ENCODE measurements at places on chromosomes 1 and 21.
A peak's percentile ranks its signal among the peaks of the same experiment; 100 is the strongest.

- no peak for DNase-seq
Measured at GRCh38 chr1:51738681-51739080, 121.8 kb downstream of the OSBPL9 start.

DNA sequence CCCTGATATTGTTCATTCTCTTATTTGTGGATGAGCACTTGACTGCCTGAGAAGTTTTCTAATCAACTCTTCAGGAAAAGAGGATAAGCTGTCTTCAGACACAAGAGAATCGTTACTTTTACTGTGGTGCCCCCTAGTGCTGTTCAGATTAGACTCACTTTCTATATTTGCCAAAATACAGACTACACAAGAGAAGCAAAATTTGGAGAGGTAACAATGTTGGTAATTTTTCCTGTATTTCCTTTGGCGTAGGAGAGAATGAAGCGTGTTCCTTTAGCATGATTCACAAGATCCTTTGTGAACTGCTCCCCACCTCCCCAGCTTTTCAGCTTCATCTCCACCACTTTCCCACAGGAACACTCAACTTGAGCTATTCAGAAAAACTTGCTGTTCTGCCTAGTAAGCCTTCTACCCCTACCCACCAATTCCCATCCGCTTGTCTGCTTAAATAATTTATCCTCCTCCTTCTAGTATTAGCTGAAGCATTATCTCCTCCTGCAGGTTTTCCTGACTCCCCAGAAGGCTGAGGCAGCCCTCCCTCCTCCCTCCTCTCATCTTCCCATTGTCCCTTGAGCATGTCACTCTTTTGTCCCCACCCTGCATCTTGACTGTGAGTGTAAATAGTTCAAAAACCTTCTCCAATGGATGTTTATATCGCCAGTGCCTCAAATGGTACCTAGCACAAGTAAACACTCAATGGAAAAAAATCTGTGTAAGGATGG lies 4.5 kb downstream of the TNFSF4 start:
- DNase-seq = peak; percentile 77

GRCh38 chr1:211381481-211382181 lies 55.0 kb downstream of the TRAF5 start:
- DNase-seq = no peak

DNA sequence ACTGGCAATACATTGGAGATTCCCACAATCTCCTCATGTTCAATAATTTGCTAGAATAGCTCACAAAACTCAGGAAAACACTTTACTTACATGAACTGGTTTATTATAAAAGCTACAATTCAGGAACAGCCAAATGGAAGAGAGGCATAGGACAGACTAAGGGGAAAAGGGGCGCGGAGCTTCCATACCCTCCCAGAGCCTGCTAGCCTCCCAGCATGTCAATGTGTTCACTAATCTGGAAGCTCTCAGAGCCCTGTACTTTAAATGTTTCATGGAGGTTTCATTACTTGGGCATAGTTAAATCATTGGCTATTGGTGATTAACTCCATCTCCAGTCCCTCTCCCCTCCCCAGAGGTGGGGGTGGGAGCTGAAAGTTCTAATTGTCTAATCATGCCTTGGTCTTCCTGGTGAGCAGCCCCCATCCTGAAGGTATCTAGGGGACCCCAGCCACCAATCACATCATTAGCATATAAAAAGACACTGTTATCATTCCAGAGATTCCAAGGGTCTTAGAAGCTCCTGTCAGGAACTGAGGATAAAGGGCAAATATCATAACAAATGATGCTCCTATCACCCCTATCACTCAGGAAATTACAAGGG lies 10.9 kb upstream of the DMRTB1 start:
- DNase-seq = no peak

- DNase-seq = no peak
Measured at GRCh38 chr1:175579956-175580750, 163.2 kb downstream of the TNR start.

- DNase-seq = no peak
Measured at GRCh38 chr1:175090780-175091179, 23.1 kb downstream of the TNN start.

- no peak for DNase-seq
Measured at GRCh38 chr21:42567214-42567555, 53.5 kb downstream of the SLC37A1 start.

DNA sequence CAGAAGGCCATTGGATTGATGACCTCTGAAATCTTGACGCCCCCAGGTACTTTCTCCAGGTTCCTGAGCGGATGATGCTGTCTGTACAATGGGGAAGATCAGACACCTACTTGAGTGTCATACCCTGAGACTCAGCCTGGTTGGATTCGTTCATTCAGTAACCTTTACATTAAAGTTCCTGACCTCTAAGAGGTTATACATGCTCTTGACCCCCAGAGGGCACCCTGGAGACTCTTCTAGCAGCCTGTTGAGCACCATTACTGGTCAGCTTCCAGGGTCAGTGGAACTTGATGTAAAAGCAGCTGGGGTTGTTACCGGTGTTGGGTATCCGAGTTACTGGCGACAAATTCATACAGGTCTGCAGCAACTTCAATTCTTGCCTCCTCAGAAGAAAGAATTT lies 114.3 kb upstream of the ZNF678 start:
- no peak for DNase-seq

DNA sequence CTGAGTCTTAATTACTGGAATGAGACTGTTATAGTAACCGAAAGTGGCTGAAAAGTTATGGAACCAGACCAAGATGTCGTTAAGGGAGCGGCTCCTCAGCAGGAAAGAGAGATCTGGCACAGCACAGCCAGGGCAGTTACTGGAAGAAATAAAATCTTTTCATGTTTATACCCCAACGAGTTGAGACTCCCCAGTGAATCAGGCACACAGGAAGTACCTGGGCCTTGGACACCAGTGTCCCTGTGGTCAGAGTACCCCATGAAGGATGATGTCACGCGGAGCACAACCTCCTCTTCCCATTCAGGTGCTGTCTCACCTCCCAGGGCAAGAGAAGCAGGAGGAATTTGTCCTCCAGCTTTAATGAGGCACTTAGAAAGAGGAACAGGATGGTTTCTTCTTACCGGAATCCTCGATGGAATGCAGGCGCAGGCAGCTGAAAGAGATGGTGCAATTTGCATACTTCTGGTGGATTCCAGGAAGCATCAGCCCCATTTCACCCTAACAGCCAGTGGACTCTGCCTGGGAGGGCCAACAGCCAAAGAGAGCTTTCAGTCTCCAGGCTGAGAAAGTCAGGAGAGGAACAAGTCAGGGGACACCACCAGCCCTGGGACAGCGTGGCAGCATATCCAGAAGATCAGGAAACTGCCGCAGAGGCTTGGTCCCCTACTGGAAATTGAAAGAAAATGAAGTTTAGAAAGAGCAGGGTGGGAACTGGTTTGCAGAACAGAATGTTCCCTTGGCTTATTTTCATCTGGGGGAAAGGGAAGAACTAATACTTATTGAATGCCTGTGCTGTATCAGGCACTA lies 35.9 kb upstream of the CTTNBP2NL start:
- DNase-seq = no peak

- no peak for DNase-seq
Measured at GRCh38 chr1:60765204-60765603, 317.2 kb upstream of the NFIA start.

- DNase-seq = no peak
Measured at GRCh38 chr1:46558141-46558963, 6.9 kb upstream of the KNCN start.

DNA sequence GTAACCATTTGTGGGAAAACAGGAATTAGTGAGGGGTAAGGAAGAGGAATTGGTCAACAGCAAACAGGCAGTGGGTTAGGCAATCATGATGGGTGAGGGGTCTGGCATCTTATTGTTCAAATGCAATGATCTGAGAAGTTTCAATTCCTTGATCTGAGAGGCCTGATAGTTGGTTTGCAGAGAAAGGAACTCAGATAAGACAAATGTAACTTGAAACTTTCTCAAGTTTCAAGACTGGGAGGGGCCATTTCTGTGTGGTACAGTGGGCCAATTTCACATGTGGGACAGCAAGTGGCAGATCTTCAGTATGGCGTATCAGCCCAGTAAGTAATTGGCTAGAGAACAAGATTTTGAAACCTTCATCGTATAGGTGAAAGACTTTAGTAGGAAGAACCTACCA lies 102.5 kb downstream of the XPR1 start:
- no peak for DNase-seq

DNA sequence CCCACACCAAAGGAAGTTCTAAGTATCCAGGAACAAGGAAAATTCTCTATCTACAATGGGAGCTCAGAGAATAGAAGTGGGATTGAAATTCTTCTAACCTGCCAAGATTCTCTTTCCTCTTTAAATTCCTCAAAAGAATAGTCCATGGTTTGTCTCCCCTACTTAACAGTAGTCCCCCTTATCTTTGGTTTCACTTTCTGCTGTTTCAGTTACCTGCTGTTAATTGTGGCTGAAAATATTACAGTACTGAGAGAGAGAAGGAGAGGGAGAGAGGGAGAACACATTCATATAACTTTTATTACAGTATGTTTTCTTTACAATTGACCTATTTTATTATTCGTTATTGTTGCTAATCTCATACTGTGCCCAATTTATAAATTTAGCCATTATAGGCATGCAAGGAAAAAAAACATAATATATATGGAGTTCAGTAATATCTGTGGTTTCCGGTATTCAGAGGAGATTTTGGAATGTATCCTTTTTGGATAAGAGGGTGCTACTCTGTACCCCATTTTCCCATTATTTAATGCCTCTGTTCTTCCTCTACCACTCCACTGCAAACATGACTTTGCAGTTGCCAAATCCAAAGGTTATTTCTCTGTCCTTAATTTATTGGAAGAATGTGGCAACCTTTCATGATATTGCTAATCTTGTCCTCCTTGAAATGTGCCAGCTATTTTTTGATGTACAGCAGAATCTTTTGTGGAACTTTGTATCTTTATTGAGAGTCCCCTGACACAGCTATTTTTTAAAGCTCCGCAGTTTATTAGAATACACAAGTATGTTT lies 68.0 kb downstream of the USP25 start:
- DNase-seq = no peak

DNA sequence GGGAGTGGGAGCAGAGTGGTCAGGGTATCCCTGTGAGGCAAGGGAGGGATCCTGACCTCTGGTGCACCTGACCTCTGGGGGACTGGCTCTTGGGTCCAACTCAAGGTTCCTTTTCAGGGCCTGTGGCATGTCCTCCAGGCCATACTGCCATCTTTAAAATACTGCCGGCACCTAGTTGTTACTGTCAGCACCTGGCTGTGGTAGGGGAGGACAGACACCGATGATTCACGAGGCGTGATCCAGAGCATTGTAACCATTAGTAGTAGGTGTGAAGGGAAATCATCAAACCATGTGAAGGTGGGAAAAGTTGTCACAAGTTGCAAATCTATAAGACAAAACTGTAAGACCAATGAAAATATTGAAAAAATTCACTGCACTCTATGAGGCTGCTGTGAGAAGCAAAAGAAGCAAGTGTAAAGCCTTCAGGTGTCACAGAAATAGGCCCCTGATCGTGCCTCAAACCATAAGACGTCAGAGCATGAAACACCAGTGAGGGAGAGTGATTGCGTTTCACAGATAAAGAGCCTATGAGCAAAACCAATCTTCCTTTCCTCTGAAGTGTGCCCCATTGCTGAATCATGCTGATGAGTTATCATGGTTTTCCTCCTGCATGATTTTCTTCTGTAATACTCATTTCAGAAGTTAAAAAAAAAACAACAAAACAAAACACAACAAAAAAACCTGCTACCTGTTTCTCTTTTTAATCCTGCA lies 55.3 kb downstream of the CDC7 start:
- DNase-seq = no peak

- no peak for DNase-seq
Measured at GRCh38 chr1:32091591-32091990, 16.3 kb upstream of the KPNA6 start.

GRCh38 chr1:174911606-174912005 lies 88.1 kb upstream of the CACYBP start:
- no peak for DNase-seq

Data from spinal cord (tissue), 10 donors.